ENCODE measurements at places on chromosomes 5 and 9. TPM values are rescaled to one million over a fixed set of nuclear protein-coding genes. Genes with fewer than 3 reads are reported as not detected.

The SH3PXD2B gene
- 18.7 TPM for polyA plus RNA-seq

The SPOCK1 gene
- 30.9 TPM for polyA plus RNA-seq

The MRPL50 gene
- polyA plus RNA-seq, result 35.2 TPM

The OR1Q1 gene
- not detected for polyA plus RNA-seq

The SPATA31A3 gene
- not detected for polyA plus RNA-seq

The DBH gene
- not detected for polyA plus RNA-seq

The TSPAN17 gene
- polyA plus RNA-seq, result 66.4 TPM

The CCNO gene
- 0.16 TPM for polyA plus RNA-seq

The PIP5KL1 gene
- polyA plus RNA-seq, result 5.2 TPM

The TAS2R1 gene
- polyA plus RNA-seq, result 0.41 TPM

The TRPM3 gene
- polyA plus RNA-seq, result 1.3 TPM

The SAPCD2 gene
- 0.22 TPM for polyA plus RNA-seq

The PCDHA2 gene
- 9.9 TPM for polyA plus RNA-seq

The SPINK6 gene
- not detected for polyA plus RNA-seq

The PCSK1 gene
- polyA plus RNA-seq, result 21.7 TPM

The GMCL2 gene
- polyA plus RNA-seq, result not detected

The C9 gene
- polyA plus RNA-seq, result not detected

The TRAF1 gene
- polyA plus RNA-seq, result 0.89 TPM

The BARX1 gene
- not detected for polyA plus RNA-seq

The IQGAP2 gene
- 4.0 TPM for polyA plus RNA-seq

The THBS4 gene
- 6.3 TPM for polyA plus RNA-seq

The SLC1A1 gene
- polyA plus RNA-seq, result 30.8 TPM

The NFIB gene
- 0.18 TPM for polyA plus RNA-seq

The TMEM174 gene
- not detected for polyA plus RNA-seq

The RNF183 gene
- polyA plus RNA-seq, result not detected

All from neural cell (in vitro differentiated cells).